NCI-H460 (cell line): ENCODE measurements at places on chromosomes 3 and 15.

DNA sequence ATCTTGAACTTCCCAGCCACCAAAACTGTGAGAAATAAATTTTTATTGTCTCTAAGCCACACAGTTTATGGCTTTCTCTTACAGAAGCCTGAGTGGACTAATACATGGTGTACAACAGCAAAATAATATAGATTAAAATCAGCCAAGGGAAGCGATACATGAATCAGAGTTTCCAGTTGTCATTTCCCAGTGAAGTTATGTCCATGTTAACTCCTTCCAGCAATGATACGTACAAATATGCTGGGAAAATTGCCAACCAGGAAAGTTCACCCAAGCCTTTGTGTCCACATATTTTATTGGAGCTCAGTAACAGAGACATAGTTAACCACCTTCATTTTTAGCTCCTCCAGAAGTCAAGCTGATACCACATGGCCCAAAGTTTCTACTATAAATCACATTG lies 280.9 kb upstream of the KCNMB2 start:
- no peak for DNase-seq

GRCh38 chr3:112047264-112047663 lies 12.7 kb downstream of the TMPRSS7 start:
- DNase-seq = no peak

- no peak for DNase-seq
Measured at GRCh38 chr3:42804831-42805132, 492 bp upstream of the HIGD1A start.

- DNase-seq = no peak
Measured at GRCh38 chr15:86773736-86774135, 694.1 kb downstream of the AGBL1 start.

- DNase-seq = no peak
Measured at GRCh38 chr15:57343498-57343897, 32.8 kb upstream of the CGNL1 start.

DNA sequence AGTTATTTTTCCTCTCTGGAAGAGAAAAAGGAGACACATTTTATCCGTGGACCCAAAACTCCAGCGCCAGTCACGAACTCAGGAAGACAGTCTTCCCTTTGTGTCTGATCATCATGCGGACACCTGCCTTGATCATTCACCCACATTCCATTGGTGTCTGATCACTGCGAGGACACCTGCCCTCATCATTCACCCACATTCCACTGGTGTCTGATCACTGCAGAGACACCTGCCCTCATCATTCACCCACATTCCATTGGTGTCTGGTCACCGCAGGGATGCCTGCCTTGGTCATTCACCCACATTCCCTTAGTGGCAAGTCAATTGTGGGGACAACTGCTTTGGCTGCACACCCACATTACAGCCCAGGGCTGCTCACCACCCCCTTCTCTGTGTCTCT lies 148.9 kb downstream of the ROBO1 start:
- no peak for DNase-seq

- no peak for DNase-seq
Measured at GRCh38 chr3:194725346-194725745, 39.7 kb downstream of the FAM43A start.

DNA sequence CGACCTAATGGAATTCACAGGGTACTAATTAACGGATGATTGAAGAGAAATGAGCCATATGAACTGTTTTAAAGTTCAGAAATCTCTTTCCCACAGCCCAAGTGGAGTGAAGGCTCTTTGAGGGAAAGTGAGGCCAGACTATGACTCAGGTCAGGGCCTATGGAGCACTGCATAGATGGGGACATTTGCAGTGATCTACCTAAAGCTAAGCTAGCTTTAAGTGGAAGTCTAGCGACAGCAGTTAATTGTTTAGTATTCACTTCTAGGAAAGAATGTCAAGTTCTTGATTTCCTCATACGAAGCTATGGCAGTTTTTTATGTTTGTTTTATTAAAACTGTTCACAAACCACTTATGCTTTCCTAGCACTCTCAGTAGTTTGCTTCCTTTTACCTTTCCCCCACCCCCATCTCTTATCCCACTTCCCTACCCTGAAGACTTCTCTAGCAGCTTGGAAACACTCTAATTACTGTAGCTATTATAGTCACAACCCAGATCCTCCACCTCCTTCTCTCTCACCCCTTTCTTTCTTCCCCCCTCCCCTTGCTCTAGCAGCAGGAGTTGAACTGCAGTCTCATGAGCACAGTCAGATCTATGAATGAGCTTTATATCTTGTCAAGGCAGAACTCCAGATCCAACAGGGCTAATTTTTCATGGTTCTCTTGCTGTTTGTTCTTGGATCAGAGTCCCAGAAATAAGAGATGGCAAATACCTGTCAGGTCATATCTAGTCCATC lies 6.2 kb downstream of the ZNF609 start:
- no peak for DNase-seq

DNA sequence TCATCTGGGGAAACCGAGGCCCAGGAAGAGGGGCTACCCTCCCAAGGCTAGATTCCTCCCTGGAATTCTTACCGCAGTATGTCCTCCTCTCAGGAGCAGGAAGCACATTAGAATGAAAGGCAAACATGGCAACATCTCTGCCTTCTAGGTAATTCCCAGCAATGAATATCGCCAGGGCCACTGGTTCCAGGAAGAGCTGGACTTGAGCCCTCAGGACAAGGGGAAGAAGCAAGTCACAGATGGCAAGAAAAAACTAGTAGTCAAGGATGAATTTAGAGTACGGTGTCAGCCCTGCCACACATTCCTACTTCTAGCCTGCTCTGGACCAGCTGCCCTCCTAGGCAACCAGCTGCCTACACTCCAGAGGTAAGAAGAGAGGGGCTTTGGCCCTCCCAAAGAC lies 42.9 kb downstream of the MEGF11 start:
- no peak for DNase-seq

GRCh38 chr3:64264501-64265109 lies 39.3 kb upstream of the PRICKLE2 start:
- no peak for DNase-seq

DNA sequence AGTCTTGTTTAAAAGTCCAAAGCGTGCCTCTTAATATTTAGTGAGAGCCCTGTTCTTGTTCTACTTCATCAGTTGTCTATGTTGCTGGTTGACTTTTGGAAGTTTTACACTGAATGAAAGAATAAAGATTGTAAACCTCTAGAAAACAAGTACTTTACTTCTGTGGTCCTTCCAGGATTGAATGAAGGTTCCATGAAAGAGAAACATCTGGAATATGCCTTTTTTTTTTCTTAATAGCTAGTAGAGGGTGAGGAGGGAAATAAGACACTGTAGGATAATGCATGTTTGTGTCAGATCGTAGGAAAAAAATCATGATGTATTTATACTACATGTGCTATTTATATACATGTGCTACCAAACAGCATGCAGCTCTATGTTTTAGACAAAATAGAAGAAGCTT lies 203.0 kb downstream of the GHSR start:
- no peak for DNase-seq

GRCh38 chr3:86991840-86992435 lies 989 bp upstream of the VGLL3 start:
- DNase-seq = no peak

GRCh38 chr3:159829539-159830227 lies 159.0 kb upstream of the IL12A start:
- peak; percentile 53 for DNase-seq

- DNase-seq = no peak
Measured at GRCh38 chr3:104069114-104069513, 1297.6 kb upstream of the ALCAM start.

GRCh38 chr3:152243301-152243711 lies 25.4 kb upstream of the MBNL1 start:
- DNase-seq = no peak

GRCh38 chr3:143045639-143046038 lies 44.3 kb downstream of the U2SURP start:
- no peak for DNase-seq

DNA sequence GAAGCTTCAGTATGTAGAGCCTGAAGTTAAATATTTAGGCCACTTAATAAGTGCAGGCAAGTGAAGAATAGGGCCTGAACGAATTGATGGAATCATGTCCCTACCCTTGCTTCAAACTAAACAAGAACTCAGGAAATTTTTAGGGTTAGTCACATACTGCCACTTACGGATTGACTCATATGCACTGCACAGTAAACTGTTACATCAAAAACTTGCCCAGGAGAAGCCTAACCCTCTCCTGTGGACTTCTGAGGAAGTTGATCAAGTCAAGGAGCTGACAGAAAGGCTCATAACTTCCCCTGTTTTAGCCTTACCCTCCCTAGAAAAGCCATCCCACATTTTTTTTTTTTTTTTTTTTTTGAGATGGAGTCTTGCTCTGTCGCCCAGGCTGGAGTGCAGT lies 20.6 kb upstream of the KBTBD12 start:
- no peak for DNase-seq
